ENCODE measurements at places on chromosomes 1 and 21. TPM values are rescaled to one million over a fixed set of nuclear protein-coding genes. Genes with fewer than 3 reads are reported as not detected.

Gene C1orf116
- total RNA-seq = 0.14 TPM

- DNase-seq = no peak
These were observed 5.7 kb upstream of the ADGRB2 start for GRCh38 chr1:31769720-31770390.

- DNase-seq = no peak
These were observed 19.9 kb downstream of the REG4 start for GRCh38 chr1:119791377-119791776.

DNA sequence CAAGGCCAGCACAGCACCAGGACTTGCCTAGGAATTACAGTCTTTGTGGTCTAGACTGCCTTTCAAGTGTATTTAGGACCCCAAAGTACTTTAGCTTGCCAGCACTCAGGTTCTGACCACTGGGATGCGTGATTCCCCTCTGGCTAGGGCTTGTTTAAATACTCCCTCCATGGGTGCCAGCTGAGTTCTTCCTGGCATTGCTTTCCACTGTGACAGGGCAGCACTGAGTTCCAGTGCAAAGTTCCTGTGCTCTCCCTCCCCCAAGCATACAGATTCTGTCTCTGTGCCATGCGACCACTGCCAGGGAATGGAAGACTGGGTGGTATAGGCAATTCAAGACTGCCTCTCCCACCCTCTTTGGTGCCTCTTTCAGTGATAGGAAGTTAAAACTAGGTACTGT lies 45.9 kb downstream of the NIBAN1 start:
- no peak for DNase-seq

DNA sequence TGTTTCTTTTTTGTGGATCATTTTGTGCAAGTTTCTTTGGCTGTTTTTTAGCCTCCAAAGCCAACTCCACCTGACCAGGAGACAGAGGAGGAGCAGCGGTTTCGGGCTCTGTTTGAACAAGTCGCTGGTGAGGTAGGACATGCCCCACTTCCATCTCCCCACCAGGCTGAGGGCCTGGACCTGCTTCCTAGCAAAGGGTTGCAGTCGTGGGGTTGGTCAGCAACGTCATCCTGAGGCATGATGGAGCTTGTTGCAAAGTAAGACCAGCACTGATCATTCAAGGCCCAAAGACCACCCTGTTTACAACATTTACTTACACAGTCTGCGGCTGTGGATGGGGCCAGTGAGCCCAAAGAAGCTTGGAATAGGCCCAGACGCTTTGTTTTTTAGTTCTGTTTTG lies 40.3 kb downstream of the CAPN9 start:
- DNase-seq = no peak

DNA sequence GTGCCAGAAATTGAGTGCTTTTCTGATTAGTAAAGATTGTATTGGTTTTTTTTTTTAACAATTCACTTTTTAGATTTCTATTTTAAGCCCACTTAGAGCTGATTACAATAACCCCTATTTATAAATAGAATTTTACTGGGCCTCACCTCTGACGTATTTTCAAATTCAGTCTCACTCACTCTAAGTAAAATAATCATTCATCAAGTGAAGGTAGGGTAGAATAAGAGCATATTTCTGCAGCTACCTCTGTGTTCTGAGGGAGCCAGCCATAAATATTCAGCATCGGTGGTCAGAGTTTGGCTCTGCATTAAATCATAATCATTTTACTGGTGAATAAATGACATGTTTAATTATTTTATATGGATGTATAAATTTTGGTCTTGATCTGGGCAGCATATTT lies 95.8 kb upstream of the UBE2U start:
- no peak for DNase-seq

DNA sequence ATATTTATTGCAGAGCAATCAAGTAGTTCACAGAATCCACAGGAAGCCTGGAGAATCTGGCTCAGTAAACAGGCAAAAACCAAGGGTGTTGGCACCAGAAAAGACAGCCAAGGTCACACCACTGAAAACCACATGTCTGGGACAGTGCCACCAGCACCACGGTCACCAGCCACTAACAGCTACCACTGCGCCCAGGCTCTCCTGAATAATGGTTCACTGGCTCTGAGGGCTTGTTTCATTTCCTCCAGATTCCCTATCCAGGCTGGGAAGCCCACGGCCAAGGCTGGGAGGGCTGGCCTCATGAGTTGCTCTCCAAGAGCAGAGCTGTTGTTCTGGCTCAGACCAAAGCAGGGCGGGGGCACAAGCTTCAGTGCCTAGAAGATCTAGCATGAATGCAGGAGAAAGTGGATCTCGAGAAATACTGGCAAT lies 54.5 kb upstream of the PTGFRN start:
- no peak for DNase-seq

DNA sequence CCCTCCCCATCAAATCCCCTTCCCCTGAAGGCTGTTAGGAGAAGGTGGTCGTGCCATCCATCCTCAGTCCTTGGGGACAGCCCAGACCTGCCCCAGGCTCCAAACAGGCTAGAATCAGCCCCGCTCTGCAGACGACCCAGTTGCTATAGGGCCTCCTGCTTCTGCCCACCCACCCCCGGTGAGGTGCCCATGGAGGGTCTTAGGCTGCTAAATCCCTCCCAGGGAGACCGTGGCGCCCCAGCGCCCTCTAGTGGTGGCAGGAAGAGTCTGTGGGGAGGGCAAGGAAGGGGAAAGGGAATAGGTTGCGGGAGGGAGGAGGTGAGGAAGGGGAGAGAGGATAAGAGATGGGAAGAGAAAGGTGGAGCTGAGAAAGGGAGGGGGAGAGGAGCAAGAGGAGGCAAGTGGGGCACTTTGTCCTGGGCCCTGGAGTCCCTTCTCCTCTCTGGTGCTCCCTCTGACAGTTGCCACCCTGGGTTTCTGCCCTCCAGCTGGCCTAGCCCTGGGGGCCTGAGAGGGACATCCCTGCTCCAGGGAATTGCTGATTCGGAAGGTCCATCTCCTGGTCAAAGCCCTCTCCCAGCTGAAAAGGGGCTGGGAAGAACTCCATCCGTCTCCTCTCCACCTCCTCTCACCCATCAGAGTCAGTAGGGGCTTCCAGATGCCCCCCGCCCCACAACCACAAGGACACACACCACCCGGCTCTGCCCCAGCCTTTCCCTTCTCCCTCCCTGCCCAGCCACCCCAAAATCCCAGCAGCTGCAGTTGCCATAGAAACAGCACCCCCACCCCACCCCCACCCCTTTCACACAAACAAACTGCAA lies 55.4 kb downstream of the CAMK2N1 start:
- peak; percentile 6 for DNase-seq

DNA sequence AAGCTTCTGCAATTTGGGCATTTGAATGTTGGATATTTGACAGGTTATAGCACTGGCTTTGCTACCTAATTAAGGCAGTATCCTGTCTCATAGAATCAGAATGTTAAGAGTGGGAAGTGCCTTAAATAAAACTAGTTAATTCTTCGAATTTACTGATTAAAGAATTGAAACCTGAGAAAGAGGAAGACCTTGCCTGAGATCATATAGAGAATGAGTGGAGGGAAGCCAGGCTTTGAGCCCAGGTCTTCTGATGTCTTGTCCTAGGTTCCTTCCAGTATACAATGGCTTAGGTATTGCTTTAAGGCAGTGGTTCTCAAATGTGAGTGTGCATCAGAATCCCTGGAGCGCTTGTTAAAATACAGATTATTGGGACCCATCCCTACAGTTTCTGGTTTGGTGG lies 20.9 kb upstream of the SH3BGRL3 start:
- no peak for DNase-seq

Measured in CD4-positive, alpha-beta memory T cell (primary cell).